ENCODE measurements at places on chromosomes 4 and X.

DNA sequence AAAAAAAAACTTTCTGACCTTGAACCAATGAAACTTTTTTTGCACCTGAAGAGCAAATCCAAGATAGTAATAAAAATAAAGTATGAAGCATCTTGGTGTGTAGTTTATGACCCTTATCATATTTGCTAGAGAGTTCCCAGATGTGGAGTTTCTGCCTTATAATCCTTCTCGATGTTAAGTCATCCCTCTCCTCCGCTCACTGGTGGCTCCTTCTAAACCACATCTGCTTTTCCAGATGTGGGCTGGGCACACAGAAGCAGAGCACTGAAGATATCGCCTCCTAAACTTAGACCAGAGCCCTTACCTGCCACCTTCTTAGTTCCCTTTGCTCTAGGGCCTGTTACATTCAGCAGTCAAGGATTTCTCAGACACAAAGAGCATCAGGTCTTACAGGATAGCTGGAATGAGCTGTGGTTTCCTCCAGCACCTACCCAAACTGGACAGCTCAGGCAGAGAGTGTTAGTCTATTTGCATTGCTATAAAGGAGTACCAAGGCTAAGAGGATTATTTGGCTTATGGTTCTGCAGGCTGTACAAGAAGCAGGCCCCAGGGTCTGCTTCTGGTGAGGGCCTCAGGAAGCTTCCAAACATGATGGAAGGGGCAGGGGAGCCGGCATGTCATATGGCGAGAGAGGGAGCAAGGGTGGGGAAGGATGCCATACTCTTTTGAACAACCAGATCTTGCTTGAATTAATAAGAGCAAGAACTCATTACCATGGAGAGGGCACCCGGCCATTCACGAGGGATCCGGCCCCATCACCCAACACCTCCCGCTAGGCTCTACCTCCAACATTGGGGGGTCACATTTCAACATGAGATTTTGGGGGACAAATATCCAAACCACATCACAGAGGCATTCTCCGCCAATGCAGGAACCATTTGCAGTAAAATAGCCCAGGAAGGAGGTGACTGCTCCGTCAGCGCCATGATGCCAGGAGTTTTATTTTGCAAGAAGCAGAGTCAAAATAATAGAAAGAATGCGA is 75.6 kb upstream of the HELT start:
- DNase-seq = no peak

DNA sequence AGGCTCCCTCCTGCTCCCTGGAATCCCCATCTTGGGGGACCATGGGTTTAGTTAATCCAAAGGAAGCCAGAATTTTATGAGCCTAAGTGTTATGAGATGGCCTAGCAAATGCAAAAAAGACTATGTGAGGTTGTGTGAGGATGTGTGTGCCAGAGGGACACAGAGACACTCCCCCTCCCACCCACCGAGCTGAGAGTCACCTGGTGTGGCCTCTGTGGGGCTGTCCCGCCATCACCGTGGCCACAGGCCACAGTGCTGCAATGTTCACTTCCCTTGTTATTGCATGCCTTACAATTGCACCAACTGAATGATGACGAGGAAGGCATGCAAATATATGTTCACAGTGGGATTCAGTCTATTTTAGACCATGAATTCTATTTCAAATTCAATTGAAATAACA is 601 bp upstream of the FGFBP2 start:
- peak; percentile 79 for DNase-seq

- DNase-seq = no peak
Observed at GRCh38 chr4:144267084-144267483, 126.6 kb upstream of the GYPA start.

DNA sequence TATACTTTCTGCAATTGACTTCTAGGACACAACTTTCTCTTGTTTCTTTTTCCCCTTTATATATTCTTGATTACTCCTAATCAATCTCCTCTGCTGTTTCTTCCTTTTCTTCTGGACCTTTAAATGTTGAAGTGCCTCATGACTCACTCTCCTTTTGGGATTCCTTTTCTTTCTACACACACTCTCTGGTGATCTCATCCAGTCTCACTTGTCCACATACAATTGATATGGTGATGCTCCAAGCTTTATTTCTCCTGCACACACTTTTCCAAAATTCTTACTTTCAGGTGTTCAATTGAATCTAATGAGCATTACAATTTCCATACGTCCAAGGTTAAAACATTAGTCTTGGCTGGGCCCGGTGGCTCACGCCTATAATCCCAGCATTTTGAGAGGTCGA is 794.8 kb upstream of the EPHA5 start:
- no peak for DNase-seq

GRCh38 chrX:45722471-45722870 is 521.8 kb upstream of the DIPK2B start:
- no peak for DNase-seq

- DNase-seq = no peak
Observed at GRCh38 chr4:106676173-106676921, 307.8 kb upstream of the GIMD1 start.

GRCh38 chrX:74924449-74925224 is 615 bp downstream of the NEXMIF start:
- peak; percentile 69 for DNase-seq

GRCh38 chr4:140052050-140052449 is 101.9 kb downstream of the MAML3 start:
- DNase-seq = no peak

DNA sequence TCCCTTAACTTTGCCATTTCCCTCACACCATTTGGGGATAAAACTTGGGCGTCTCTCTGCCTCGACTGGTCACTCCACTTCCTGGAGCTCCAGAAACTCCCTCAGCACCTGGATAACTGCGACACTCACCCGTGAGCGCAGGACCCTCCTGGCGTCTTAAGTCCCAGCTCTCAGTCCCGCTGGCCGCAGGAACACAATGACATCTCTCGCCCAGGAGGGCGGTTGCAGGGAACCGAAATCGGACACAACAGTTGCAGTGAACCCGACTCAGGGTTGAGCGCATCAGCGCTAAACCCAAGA is 370.9 kb upstream of the SMIM31 start:
- no peak for DNase-seq

GRCh38 chrX:124023838-124024238 is 62.3 kb downstream of the STAG2 start:
- no peak for DNase-seq

GRCh38 chrX:40996886-40997530 is 88.2 kb upstream of the USP9X start:
- no peak for DNase-seq

DNA sequence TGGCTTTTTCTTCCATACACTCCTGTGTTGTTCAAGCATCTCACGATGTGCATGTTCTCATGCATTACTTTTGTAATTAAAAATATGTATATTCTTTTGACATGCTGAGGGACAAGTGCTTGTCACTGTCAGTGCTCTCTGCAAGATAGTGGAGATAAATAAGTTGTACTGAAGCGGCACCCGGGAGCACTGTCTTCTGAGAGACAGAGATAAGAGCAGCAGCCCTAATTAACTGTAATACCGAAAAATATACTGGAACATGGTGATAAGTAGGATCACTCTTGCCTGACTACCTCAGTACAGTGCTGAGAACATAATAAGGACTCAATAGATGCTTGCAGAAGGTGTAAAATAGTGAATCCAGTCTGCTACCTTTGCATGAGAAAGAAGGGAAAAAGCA is 9.4 kb upstream of the GPR173 start:
- DNase-seq = no peak

- DNase-seq = no peak
Observed at GRCh38 chr4:102678107-102678506, 82.7 kb downstream of the MANBA start.

DNA sequence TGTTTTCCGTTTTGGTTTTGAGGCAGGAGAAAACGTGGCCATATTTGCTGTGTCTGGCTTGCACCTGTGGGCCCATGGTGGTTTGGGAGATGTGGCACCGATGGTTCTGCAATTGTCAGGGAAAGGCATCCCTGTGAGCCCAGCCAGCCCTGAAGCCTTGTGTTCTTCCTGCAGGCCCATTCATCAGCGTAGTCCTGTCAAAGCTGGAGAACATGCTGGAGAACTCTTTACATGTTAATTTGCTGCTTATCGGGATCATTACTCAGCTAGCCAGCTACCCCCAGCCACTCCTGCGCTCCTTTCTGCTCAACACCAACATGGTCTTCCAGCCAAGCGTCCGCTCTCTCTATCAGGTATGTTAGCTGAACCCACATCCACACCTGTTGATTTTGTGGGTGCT is 104.7 kb downstream of the GATB start:
- DNase-seq = no peak

- DNase-seq = no peak
Observed at GRCh38 chr4:36067116-36067515, 177.2 kb downstream of the ARAP2 start.

DNA sequence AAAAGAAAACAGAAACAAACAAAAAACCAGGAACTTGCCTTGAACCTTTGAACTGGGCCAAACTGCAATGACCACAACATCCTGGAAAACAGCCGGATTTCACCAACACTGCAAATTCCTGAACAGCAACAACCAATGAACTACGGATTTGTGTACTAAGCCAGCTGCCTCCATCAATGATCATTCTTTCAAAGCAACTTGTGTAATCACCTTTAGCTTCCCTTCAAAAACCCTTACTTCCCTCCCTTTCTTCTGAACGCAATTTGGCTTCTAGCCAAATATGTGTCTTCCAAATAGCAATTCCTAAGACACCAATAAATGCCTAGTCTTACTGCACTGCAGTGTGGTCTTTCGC is 98.5 kb upstream of the FAM47C start:
- no peak for DNase-seq

DNA sequence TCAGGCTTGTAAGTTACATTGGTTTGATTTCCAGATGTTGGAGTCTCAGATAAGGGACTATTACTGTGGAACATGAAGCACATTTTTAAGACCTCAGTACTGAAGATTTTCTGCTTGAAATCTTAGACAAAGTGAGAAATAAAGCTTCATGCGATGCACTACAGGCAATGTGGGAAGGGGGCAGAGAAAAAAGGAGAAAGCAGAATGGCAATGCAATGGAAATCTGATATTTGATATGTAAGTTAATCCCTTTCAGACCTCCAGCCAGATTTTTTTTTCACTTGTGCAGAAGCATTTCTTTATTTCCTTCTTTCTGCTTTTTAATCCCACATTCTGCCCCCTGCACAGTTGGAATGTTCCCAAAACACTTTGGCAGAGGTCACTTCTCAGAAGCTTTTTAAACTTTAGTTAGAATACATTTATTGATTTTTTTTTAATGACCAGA is 174.3 kb downstream of the ADGRL3 start:
- DNase-seq = no peak

DNA sequence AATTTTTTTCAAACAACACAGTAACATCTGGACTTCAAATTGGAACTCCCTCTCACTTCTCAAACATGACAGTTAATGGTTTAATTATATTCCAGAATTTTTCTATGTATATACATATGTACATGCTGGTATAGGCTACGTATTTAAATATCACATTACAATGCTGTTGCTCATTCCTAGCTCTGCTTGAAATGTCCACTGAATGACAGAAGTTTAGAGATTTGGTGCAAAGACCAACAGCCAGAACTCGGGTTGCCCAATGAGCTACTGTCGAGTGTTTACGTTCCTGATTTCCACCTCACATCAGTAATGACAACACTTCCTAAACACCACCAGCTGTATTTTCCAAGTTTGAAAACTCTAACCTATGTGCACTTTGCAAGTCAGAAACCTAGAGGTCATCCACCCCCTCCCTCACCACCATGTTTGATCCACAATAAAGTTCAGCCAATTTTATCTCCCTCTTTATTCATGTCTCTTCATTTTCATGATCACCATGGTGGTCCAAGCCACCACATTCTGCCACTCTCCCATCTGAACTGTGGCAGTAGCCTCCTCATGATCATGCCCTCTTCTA is 49.3 kb upstream of the RPL34 start:
- no peak for DNase-seq

DNA sequence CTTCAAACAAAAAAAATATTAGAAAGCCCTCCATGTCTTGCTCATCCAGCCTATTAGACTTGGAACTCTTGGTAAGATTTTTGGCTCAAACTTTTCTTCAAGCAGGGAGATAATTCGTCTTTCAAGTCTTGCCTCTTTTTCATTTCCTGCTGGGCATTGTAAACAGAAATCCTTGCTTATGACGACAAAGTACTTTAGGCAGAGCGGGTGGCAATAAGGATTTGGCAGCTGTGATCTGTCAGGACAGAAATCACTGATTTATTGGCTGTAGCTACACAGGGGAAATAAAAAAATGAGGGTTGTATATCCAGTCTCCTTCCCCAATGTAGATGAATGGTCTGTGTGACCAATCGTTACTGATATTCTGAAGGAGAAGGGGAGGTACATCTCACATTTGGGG is 121.6 kb downstream of the SLC4A4 start:
- no peak for DNase-seq

DNA sequence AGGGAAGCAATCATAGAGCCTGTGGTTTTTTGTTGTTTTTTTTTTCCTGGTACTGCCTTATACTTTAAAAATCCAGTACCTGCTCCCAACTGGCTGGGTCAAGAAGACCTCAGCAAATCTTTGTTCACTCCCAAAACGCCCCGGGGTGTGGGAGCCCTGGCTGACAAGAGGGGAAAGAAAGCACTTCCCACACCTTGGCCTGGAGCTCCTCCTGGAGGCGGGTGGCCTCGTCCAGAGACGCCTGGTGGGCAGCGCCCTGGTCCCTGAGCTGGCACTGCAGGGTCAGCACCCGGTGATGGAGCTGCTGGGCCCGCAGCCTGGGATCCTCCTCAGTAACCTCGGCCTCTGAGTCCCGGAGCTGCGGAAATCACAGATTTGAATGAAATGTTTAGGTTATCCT is 38.2 kb downstream of the C4orf50 start:
- DNase-seq = no peak

GRCh38 chr4:98744372-98745150 is 86.2 kb upstream of the TSPAN5 start:
- DNase-seq = no peak

DNA sequence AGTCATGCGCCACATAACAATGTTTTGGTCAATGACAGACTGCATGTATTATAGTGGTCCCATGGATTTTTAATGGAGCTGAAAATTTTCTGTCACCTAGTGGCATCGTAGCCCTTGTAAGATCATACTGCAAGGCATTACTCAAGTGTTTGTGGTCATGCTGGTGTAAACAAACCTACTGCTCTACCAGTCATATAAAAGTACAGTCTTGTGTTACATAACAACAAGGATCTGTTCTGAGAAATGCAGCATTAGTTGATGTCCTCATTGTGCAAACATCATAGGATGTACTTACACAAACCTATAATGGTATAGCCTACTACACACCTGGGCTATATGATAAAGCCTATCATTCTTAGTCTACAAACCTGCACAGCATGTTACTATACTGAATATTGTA is 34.6 kb downstream of the COX18 start:
- DNase-seq = no peak

Measured in activated CD8-positive, alpha-beta memory T cell treated with anti-CD3 and anti-CD28 coated beads for 24 hours (primary cell).